ENCODE measurements at places on chromosomes 16 and 17.

DNA sequence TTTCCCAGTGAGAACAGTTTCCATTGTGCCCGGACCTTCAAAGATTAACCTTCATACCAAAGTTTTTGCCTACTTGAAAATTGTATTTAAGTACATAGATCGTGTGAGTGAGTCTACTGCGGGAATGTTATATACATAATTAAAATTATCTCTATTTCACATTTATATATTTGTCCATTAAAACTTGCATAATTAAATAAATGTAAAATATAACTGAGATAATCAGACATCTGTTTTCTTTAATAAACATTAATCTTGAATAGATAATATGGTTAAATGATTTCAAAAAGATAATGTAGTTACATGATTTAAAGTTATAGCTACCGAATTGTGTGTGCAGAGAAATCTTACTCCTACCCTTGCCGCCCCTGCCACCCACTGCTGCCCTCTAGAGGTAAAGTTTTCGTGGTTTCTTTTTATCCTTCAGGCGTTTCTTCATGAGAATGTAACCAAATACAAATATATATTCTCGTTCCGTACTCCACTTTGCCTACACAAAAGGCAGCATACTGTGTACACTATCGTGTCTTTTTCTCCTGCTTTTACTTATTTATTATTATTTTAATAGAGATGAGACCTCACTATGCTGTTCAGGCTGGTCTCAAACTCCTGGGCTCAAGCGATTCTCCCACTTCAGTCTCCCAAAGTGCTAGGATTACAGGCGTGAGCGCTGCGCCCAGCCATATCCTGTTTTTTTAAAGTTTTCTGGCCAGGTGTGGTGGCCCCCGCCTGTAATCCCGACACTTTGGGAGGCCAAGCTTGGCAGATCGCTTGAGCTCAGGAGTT is 35.6 kb downstream of the RPA1 start:
- DNase-seq = no peak

DNA sequence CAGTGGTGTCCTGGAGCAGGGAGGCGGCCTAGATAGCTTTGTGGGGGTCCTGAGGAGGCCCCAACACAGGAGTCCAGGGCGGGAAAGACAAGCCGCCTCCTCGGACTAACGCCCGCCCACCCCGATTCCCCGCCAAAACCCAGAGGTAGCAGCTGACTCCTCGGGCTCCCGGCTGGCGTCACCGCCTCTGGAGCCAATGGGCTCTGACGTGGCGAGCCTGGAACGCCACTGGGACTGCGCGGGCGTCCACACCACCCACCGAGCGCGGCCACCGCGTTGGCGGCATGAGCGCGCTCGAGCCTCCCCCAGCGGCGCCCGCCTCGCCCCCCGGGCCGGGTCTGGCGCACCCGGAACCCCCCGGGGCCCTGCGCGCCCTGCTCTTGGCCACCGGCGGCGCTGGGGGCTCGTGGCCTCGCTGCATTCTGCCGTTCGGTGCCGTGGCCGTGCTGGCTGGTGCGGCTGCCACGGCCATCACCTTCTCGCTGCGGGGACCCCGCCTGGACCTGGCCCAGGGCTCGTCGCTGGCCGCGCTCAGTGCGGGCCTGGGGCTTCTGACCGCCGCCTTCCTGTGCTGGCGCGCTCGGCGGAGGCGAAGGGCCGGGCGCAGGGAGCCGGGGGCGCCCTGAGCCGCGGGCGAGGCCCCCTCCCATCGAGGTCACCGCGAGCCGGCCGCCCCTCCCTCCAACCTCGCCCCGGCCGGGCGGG is 3.4 kb upstream of the NTN3 start:
- peak; percentile 47 for DNase-seq

- no peak for DNase-seq
Measured at GRCh38 chr17:44792276-44792675, 33.5 kb downstream of the ADAM11 start.

- no peak for DNase-seq
Measured at GRCh38 chr17:47855737-47856136, 4.8 kb upstream of the SP6 start.

GRCh38 chr16:67873435-67874370 is 851 bp downstream of the EDC4 start:
- no peak for DNase-seq

GRCh38 chr17:38908676-38909181 is 16.7 kb upstream of the LASP1NB start:
- DNase-seq = no peak

DNA sequence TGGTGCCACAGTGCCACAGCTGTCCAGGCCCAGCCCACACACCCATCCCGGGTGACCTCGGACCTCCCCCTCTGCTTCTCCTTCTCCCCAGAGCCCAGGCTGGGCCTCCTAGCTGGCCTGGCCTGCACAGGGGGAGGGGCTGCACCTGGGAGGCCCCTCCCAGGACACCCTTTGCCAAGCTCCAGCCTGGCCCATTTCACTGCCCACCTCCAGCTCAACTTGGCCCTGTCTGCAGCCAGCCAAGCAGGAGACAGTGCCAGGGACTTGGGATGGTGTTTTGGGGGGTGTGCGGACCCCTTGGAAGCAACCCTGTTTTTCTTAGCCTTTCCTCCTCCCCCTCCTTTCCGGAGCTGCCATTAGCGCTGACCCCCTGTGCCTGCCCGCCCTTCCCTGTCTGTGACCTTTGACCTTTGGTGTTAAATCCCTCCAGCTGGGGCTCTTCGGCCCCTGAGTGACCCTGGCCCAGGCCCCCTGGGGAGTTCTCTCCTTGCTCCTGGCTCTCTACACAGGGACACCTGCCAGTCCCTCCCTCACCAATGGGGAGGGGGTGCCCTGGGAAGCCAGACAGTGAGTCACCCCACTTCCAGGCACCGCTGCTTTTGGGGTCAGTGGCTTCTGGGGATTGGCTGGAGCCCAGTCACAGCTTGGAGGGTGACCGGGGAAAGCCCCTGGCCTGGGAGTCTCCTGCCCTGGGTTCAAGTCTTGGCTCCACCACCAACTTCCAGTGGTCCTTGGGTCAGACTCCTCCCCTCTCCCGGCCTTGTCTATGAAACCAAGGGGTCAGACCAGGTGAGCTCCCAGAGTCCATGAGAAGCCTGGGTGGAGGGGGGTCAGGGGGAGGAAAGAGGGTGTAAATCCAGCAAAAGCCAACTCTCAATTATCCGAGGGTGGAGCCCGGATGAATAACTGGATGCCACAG is 1.9 kb downstream of the GLIS2 start:
- no peak for DNase-seq

GRCh38 chr17:19979917-19980770 is 2.5 kb upstream of the AKAP10 start:
- DNase-seq = no peak

DNA sequence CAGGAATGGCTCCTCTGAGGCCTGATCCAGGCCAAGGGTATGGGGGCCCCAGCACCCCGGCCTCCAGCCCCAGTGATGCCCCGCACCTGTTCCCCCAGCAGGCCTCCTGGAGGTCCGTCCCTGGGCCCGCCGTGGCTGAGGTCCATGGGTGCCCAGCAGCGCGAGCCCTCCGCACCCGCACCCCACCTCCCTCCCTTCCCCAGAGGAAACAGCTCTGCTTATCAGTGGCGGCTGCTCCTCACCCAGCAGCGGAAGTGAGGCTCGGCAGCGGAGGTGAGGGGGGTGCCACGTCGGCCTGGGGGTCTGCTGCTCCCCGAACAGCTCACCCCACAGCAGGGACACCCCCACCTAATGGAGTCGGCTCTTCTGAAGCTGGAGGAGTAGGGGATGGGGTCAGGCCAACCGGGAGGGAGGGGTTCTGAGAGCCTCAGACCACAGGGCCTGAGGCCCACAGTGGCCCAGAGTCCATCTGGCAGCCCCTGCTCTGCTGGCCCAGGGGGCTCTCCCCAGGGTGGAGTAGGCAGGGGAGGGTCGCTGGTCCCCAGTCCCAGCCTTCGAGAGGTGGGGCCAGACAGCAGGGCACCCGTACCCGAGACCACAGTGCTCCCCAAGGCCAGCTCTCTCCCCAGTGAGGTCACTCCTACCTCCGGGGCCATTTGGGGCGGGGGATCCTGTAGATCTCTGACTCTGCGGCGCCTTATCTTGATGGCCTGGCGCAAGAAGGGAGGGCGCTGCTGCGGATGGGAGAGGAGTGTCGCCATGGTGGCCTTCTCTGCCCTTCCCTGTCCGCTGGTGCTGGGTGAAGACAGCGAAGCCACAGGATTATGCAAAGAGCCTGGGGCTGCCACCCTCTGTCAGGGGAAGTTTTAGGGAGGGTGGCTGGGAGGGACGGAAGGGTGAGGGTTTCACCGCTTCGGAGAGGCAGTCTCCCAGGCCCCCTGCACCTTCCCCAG is at the start of gene UNC13D:
Gene UNC13D (minus strand): TSS at position 828 of the 953 bp plus-strand sequence. CDS start 67 bp downstream, at position 761.
- no peak for DNase-seq

- no peak for DNase-seq
Measured at GRCh38 chr17:57949649-57950048, 5.6 kb downstream of the CUEDC1 start.

- DNase-seq = no peak
Measured at GRCh38 chr16:79449067-79449769, 151.3 kb downstream of the MAF start.

DNA sequence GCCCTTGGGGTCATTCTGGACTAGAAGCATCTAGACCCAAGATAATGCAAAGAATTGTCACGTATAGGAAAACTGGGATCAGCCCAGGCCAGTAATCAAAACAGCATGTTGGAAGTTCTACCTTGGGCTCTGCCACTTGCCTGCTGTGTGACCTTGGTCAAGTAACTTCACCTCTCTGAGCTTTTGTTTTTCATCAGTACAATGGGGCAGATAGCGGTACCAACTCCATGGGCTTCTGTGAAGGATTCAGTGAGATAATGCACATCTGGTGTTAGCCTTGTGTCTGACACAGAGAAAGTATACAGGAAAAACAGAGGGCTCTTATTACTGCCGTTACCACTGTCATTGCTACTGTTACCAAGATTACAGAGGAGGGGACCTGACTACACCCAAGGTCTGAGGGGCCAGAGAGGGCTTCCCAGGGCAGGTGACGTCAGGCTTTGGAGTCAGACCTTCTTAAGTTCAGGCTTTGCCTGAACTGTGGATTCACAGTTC is 24.6 kb downstream of the CMIP start:
- no peak for DNase-seq

DNA sequence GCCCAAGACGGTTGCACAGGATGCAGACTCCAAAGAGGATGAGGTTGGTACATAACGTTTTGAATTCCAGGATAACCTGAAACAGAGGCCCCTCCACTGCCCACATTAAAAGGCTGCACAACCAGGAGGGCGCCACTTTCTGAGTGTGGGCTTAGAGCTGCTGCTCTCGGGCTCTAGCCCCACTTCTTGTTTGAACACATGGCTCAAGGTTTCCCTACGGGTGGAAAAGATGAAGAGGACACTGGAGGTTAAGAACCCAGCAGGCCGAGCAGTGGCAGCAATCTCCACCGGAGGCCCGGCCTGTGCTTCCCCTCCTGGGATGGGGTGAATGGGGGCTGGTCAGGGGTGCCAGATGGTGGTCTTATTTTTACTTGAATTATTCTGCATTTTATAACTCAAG is 8.0 kb upstream of the TRAP1 start:
- DNase-seq = no peak

DNA sequence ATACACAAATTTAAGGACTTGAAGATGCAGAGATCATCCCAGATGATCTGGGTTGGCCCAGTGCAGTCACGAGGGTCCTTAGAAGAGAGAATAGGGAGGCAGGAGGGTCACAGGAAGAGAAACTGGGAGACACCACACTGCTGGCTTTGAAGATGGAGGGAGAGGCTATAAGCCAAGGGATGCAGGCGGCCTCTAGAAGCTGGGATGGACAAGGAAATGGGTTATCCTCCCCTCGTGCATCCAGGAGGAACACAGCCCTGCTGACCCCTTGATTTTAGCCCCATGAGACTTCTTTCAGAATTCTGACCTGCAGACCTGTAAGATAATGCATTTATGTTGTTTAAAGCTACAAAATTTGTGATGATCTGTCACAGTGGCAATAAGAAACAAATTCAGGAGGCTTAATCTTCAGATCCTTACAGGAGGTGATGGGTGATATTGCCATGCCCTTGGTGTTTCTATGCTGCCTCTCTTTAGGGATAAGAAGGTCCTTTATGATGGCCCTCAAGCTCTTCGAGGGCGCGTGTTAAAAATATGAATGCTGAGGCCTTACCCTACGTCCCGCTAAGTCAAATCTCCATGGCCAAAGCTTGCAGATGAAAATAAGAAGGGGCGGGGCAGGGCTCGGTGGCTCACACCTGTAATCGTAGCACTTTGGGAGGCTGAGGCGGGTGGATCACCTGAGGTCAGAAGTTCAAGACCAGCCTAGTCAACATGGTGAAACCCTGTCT is 1.5 kb upstream of the PRM2 start:
- no peak for DNase-seq

DNA sequence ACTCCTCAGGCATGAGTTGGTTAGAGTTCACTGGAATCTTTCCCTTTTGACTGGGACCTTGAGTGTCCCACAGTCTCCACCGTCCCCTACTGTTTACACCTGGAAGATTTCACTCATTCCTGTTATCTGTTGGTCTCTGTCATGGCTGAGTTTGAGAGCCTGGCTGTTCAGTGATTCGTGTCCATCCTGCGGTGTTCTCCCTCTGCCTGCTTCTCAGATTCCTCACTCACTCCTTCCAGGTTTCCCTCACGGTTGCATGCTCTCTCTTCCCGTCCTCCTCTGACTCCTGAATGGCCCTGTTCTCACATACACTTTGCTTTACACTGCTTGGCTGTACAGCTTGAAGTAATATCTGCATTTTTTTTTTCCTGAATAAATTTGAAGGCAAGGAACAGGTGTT is 24.5 kb downstream of the OR1D5 start:
- no peak for DNase-seq

All from HS-27A (cell line).